Substantia nigra (tissue), 51 donors: ENCODE measurements at places on chromosomes 1 and 21.

DNA sequence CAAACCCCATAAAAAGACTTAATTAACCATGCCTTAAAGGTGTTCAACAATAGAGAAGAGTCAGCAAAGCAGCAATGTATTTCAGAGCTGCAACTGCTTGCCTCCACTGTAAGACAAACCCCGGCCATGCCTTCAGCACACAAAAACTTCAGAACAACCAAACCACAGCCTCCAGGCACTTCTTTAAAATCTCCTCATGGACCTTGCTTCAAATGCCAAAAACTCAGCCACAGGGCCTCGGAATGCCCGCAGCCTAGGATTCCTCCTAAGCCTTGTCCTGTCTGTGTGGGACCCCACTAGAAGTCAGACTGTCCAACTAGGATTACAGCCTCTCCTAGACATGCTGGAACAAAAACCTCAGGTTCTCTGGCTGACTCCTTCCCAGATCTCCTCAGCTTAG lies 208.1 kb upstream of the DUSP10 start:
- DNase-seq: no peak

GRCh38 chr1:51829058-51829457 lies 49.5 kb downstream of the NRDC start:
- no peak for DNase-seq

- no peak for DNase-seq
These were observed 5.2 kb upstream of the KISS1 start for GRCh38 chr1:204201348-204202040.

DNA sequence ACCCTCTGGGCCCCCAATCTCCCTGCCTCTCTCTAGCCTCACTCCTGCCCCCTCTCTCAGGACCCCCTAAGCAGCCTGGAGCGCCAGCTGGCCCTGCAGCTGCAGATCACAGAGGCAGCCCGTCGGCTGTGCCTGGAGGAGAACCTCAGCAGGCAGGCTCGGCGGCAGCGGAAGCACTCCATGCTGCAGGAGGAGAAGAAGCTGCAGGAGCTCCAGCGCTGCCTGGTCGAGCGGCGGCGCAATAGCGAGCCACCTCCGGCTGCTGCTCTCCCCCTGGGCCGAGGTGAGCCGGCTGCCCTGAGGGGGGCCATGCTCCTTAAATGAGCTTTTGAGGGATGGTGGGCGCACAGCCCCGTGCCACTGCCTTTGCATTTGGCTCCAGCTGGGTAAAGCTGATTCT lies 6.2 kb downstream of the INAVA start:
- no peak for DNase-seq

GRCh38 chr1:158604968-158605367 lies at the start of gene OR10Z1:
TSS of gene OR10Z1 (plus strand) at chr1:158605268. CDS start at chr1:158606439, 1,171 bp downstream.
- DNase-seq: no peak

- no peak for DNase-seq
These were observed 122.2 kb upstream of the HOOK1 start for GRCh38 chr1:59692591-59692990.

DNA sequence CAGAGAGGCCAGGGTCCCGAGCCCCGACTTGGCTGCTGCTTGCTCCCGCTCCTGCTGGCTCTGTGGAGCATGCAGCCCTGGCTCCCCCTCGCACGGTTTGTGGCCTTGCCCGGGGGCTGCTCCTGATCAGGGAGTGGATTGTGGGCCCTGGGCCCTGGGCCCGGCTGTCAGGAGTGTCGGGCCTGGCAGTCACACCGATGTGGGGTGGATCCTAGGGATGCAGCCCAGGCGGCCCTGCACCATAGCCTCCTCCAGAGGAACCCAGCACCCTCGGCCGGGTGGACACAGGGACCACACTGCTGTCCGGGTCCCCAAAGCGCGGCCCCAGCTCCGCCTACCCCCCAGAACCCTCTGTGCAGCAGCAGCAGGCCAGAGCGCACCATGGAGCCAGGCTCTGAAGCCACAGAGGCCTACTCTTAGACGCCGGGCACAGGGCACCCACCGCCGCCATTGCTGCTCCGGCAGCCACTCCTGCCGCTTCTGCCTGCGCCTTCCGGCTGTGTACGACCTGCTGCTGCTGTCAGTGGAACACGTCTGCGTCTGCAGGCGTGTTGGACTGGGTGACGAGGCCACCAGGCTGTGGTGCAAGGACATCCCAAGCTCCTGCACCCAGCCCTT lies 9.4 kb downstream of the SLX9 start:
- DNase-seq: no peak

GRCh38 chr1:61202854-61203598 lies 120.7 kb downstream of the NFIA start:
- DNase-seq: no peak
